ENCODE measurements at places on chromosomes 13 and 19.

- no peak for DNase-seq
These were observed 1198.2 kb upstream of the PCDH9 start for GRCh38 chr13:68428292-68428691.

GRCh38 chr13:21550918-21551317, 53.1 kb downstream of the MICU2 start:
- DNase-seq = no peak

DNA sequence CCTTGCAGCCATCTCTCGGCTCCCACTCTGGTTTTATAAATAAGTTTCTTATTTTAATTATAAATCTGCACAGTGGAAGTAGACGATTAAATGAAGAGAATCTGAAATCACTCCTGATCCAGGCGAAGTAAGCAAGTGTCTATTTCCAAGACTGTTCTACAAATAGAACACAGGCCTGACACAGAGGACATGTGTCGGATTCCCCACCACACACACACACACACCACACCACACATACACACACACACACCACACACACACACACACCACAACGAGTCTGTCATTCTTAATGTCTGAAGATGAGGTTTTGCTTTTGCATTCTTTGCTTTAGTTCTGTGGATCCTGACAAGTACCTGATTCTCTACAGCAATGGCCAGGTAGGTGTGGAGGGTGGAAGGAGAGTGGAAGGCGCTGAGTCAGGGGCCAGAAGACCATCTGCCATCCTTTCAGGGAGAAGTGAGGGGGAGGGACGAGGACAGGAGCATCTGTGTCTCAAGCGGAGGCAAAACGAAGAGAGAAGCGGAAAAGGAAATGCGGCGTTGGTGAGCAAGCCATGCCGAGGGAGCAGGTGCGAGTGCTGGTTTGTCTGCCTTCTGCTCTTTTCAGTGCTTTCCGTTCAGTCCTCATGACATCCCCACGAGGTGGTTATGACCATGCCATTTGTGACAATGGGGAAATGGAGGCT, 110.2 kb downstream of the TEX26 start:
- DNase-seq = no peak

DNA sequence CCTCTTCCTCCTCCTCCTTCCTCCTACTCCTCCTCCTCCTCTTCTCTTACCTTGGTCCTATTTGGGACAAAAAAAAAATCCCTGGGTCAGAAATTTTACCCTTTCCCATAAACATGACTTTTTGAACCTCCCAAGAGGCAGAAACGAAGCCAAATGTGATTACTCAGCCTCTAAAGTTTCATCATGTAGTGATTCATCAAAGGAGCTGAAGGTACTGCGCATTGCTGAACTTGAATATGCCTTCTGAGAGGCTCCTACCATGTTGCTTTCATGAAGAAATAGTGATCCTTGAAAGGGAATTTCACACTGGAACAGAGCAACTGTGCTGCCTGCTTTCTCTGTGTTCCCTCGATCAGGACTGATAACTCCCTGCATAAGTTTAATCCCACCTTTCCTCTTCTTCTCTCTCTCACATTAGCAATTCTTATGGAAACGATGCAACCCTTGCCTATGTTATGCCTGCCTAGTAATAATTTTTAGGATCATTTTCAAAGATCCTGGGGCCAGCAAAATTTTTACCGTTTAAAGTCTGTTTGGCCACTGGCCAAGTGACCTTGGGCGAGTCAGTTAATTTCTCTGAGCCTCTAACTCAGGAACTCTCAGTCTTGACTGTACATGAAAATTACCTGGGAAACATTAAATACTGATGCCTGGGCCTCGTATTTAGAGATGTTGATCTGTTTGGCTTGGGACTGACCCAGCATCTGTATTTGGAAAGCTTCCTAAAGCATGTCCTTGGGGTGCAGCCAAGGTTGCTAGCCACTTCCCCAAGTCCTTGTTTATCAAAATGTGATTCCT, 149.5 kb downstream of the DCT start:
- DNase-seq = no peak

DNA sequence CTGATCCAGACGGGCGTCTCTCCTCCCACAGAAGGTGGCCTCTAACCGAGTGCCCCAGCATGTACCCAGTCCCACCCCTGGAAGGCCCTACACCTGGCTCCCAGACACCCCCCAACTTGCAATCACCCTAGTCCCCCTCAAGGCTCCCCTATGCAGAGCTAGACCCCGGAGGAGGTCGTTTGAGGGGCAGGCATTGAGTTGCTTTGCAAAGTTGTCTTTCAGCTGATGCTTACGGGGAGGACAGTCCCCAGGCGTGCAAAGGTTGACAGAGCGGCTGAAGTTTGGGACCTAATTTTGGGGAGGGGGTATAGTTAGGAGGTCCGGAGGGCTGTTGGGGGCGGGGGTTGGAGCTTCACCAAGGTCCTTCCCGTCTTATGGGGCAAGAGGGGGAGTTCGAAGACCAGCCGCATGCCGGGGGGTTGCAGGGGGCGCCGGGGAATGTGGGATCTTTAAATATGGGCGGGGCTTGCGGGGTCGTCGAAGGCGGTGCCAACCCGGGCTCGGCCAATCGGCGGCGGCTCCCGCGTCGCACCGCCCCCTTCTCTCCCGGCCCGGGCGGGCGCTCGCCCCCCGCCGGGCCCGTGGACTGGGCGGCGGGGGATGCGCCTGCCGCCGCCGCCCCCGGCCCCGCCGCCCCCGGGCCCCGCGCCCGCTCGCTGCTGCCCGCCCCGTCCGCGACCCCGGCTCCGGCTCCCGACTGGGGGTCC, at the start of gene KCNN1:
Gene KCNN1 (plus strand): TSS at position 558 of the 707 bp plus-strand sequence. CDS start 6,782 bp downstream, outside the sequence.
- no peak for DNase-seq

GRCh38 chr19:13938301-13939064, at the start of gene PODNL1:
PODNL1 (minus strand) TSS chr19:13938417; CDS start chr19:13938181, 236 bp downstream.
- DNase-seq = no peak

GRCh38 chr19:3459089-3459881, 21.0 kb downstream of the SMIM24 start:
- no peak for DNase-seq

DNA sequence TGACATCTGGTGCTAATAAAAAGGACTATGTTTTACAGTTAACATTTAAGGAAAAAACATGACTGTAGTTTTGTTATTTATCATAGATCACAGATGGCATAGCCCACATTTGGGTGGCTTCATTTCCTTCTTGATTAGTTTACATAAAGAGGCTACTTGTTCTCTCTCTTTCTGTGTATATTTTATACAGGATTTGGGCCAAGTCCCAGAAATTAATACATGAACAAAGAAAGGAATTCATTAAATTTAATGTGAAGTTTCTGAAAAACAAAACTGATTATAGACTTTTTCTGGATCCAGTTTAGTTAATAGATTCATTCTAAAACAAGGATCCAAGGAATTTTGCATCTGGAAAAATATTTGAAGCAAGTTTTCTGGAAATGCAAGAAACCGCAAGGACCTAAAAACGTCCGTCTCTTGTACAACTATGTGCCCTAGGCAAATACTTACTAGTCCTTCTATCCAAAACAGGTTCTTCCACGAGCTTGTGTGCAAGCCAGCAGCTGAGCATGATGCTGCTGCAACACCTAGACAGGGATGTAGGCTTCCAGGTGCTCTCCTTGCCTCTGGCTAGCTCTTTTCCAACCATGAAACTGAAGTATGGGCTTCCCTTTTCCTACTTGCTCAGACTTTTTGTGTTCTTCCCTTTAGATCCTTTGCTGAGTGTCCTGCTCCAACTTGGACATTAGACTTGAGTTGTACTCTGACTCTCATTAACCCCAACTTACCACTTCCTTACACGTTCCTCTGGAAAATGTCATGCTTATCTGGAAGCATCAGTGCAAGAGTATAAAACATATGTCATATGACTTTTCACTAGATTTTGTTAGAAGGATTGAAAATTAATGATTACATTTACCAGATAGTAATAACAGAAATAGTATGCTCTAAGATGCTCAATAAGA, 161.5 kb upstream of the STARD13 start:
- no peak for DNase-seq
